Right renal cortex interstitium (tissue), 3 donors: ENCODE measurements at places on chromosomes 5 and 9.

- no peak for DNase-seq
Observed at GRCh38 chr5:16152601-16153568, 26.7 kb downstream of the MARCHF11 start.

DNA sequence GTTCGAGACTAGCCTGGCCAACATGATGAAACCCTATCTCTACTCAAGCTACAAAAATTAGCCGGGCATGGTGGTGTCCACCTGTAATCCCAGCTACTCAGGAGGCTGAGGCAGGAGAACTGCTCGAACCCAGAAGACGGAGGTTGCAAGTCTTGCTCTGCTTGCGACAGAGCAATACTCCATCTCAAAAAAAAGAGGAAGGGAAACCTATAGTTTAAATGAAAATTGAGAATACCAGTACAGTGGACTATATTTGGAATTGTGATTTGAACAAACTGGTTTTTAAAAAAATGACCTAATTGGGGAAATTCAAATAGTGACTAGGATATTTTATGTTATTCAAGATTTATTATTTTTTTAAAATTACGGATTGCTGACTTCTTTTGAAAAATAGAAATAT lies 33.2 kb downstream of the DIAPH1 start:
- no peak for DNase-seq

- DNase-seq = no peak
Observed at GRCh38 chr5:100175346-100175745, 359.8 kb upstream of the FAM174A start.

DNA sequence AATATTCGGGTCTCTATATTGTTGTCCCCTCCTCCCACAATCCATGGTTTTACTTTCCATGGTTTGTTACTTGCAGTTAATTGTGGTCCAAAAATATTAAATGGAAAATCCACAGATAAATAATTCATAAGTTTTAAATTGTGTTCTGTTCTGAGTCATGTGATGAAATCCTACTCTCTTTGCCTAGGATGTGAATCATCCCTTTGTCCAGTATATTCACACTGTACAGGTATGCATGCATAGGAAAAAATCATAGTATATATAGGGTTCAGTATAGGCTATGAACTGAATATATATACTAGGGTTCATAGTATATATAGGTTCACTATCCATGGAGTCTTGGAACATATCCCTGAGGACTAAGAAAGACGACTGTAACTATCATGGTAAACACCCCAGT lies 19.6 kb downstream of the INSYN2B start:
- DNase-seq = no peak

DNA sequence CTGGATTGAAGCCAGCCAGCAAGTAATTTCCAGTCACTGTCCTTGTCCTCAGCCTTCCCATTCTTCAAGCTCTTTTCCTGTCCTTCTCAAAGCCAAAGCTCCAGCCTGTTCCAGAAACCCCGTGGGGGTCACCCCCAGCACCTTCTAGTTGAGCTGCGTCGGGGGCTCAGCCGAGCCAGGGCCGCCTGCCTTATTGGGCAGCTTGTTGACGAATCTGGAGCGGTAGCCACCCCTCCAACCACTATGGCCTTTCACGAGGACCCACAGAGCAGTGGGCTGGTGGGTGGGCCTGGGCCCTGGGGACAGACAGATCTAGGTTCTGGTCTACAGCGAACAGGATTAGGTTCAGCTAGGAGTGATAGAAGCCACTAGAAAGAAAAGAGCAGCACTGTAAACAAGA lies 47.3 kb downstream of the TSPAN17 start:
- DNase-seq = no peak

DNA sequence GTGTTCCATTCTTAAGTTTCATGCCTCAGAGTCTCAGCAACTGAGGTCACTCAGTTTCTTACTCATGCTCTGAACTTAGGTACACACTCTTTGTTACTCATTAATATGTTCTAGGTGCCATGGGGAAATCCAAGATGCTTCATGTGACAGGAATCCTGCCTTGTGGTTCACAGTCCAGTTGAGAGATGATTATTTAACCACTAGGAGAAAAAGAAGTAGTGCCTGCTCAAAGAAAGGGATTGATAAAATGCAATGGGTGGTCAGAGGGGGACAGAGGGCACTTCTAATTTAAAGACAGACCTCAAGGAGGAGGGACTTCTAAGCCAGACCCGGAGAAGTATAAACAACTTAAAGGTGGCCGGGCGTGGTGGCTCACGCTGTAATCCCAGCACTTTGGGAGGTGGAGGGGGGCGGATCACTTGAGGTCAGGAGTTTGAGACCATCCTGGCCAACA lies 69.0 kb downstream of the UGCG start:
- DNase-seq = no peak

DNA sequence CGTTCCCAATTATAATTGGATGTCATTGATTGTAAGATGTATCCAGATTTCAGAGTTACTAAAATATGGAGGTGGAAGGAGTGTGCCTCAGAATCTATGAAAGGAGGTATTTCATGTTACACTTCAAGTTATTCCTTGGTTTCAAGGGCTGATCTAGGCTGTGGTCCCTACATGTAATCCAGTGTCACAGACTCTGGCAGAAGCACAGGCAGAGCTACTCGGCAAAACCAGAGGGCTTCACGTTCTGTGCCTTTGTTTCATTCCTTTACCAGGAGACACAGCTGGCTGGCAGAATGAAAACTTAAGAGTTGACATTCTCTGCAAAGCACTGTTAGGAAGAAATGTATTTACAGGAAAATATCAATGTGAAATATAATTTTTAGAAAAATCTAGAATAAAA lies 99.6 kb downstream of the ANKH start:
- DNase-seq = no peak

DNA sequence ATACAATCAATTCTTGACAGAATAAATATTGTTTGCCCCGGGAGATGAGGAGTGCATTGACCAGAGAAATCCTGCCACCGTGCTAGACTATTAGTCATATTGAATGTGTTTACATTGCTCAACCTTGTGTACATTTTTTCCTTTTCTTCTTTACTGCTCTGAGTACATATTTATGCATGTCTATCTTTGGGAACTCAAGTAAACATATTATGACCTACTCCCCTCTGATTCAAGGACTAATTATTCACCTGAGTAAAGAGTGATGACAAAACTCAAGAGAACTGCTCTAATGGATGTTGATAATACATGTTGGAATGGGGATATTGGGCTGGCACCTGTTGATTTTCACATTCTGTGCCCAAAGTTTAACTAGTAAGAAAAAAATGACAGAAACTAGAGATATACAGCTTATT lies 3.9 kb upstream of the SPINK1 start:
- no peak for DNase-seq

DNA sequence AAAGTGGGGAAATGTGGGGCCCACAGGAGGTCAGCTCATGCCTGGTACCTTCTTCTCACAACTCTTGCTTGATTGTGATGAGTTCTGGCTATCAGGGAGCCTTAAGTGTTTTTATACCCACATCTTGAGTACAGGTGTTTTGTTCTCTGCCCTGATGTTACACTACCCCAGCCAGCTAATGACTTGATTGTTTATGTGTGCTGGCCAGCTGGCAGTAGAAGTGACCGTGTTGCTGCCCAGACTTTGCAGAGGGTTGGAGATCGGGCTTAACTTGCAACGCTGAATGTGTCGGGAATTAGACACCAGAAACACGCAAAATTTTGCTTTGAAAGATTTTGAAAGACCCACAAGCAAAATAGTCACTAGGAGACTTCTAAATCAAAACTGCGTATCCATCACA lies 16.9 kb upstream of the ZDHHC11B start:
- no peak for DNase-seq

DNA sequence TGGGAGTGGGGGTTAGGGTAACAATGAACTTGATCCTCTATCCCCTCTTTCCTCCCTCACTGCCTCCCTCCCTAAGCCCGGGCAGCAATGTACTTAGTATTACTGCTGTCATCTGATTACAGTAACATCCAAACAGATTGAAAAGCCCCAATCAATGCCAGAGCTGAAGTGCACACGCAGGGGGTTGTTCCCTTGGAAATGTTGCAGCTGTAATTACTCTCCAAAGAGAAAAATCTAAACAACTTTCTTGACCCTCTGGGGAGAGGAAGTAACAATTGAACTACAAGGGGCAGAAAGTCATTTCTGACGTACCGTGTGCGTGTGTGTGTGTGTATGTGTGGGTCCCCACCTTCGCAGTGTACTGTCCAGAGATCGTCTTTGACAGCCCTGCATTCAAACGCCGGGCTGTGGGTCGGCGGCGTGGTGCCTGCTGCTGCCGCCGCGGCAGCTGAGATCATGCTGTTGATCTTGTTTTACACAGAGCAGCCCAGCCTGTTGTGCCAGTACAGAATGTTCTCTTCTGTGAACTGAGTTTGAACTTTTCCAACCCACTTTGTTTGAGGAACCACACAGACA lies 66.0 kb upstream of the KLF9 start:
- DNase-seq = no peak

DNA sequence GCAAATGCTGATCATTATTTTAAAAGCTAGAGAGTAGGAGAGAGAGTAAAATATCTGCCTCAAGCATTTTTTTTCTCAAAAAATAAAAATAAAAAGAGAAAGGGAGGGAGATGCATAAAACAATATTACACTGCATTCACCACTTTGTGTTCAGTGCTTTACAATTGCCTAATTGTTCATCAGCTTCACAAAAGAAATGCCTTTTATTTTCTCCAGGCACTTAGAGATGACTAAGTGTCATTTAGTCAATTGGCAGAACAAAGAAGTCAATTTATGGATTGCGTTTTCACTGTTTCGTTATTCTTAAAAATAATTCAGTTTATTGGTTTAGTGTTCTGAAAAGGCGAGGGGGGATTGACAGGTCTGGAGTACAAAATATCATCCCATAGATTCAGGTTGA lies 232.5 kb upstream of the CCNH start:
- no peak for DNase-seq

DNA sequence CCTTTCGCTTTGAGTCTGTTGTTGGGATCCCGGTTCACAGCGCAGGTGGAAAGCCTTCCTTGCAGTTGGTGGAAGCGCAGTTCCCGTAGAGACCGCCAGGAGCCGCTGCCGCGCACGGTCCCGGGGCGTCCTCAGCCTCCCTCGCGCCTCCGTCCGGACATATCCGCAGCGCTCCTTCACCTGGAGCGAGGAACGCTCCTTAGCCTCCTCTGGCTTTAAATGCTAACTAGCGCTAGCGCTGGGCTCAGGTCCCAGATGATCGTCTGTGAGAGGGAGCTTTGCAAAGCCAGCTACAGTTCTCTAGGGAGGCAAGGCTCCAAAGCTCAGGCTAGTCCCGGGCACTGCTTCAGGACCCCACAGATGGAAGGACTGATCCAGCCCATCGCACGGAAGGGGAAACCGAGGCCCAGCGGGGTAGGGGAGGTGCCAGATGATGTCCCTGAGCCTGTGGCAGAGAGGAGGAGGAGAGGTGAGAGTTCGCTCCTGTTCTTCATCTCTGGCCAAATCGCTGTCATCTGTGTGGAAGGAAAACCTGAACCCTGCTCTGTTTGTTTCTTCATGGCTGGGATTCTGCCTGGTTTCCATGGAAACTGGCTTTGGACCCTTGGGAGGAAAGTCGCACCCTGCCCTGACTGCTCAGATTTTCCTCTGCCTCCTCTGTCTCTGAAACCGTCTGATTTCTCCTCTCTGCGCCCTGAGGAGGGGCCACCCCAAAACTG lies 31.4 kb downstream of the COL15A1 start:
- peak; percentile 48 for DNase-seq

GRCh38 chr5:38845526-38846378 lies at the start of gene OSMR:
Gene OSMR (plus strand): TSS chr5:38846012. CDS start chr5:38869045, 23,033 bp downstream.
- DNase-seq = peak; percentile 56

DNA sequence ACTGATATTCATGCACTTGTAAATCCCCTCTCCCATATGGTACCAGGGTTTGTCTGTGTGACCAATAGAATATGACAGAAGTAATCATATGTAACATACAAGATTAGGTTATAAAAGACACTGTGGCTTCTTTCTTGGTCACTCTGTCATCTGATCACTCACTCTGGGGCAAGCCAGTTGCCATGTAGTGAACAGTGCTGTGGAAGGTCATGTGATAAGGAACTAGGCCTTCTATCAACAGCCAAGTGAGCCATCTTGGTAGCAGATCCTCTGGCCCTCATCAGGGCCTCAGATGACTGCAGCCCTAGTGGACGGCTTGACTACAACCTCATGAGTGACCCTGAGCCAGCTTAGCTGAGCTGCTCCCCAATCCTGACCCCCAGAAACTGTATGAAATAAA lies 30.0 kb upstream of the MATR3 start:
- no peak for DNase-seq

GRCh38 chr5:37876943-37877342 lies 37.1 kb upstream of the GDNF start:
- no peak for DNase-seq

GRCh38 chr5:120613729-120614128 lies 149.6 kb downstream of the PRR16 start:
- DNase-seq = no peak

- DNase-seq = no peak
Observed at GRCh38 chr9:86856259-86856658, 91.0 kb downstream of the GAS1 start.
